ENCODE measurements at places on chromosomes 5 and 9.

DNA sequence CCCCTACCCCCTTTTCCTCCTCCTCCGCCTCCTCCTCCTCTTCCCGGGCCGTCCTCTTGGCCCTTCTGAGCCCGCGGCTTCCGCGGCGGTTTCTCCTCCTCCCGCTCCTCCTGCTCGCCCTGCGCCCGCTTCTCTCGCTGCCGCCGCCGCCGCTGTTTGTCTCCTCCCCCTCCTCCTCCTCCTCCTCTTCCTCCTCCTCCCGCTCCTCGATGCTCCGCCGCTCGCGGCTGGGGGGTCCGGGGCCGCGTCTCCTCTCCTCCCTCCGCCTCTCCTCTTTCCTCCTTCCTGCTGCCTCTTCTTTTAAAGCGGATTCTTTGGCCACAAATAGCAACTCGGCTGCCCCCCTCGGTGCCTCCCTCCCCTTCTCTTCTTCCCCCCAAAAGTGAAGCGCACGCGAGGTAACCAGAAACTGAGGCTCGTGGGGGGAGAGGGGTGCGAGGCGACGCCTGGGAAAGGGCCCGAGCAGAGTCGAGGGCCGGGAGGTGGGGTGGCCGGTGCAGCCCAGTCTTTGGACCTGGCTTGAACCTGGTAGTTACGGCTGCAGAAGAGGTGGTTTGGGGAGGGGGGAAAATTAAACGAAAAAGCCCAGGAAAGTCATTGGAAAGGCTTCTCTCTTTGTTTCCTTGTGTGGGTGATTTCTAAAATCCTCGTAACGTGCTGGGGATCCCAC is 1058.5 kb upstream of the DMAC1 start:
- no peak for DNase-seq

GRCh38 chr9:122536134-122536533 is 9.0 kb upstream of the OR1N1 start:
- DNase-seq: no peak

DNA sequence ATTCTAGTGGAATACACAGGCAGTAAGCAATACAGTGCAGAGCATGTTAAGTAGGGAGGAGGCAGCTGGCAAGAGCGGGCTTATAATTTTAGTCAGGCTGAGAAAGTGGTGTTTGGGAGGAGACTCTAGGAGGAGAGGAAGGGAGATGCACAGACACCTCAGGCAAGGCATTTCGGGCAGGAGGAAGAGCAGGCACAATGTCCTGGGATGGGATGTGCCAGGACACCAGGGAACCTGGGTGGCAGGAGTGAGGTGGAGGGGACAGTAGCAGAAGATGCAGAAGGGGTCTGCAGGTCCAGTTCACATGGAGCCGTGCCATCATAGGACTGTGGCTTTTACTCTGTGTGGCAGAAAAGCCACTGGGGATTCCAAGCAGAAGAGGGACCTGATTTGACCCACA is 143.7 kb upstream of the FSTL4 start:
- DNase-seq: no peak

DNA sequence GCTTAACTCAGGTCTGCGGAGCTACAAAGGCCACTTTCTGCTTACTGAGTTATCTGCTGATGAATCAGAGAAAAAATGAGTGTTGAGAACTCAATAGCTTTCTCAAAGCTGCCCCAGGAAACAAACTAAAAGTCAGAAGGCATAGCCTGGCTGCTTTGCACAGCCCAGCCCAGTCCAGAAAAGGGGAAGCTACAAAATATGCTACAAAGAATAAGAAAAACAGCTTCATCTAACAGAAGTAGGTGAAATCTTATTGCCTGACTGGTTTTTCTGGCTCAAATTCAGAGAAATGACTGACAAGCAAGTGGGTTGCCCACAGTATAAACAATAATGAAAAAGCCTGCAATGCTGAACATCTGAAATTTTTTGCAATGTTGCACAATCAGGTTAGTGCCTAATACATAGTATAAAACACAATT is 156.2 kb downstream of the PPP2R2B start:
- DNase-seq: no peak

GRCh38 chr5:88540471-88541115 is 271.9 kb upstream of the TMEM161B start:
- no peak for DNase-seq

GRCh38 chr9:116391306-116391900 is 237.8 kb downstream of the PAPPA start:
- no peak for DNase-seq

- no peak for DNase-seq
Measured at GRCh38 chr5:151724360-151724759, 34.1 kb downstream of the ATOX1 start.

GRCh38 chr5:7320701-7321301 is 75.1 kb upstream of the ADCY2 start:
- DNase-seq: no peak

GRCh38 chr9:95864852-95865580 is 10.5 kb upstream of the ERCC6L2 start:
- no peak for DNase-seq

GRCh38 chr5:177539411-177539810 is 15.0 kb downstream of the FAM193B start:
- no peak for DNase-seq

DNA sequence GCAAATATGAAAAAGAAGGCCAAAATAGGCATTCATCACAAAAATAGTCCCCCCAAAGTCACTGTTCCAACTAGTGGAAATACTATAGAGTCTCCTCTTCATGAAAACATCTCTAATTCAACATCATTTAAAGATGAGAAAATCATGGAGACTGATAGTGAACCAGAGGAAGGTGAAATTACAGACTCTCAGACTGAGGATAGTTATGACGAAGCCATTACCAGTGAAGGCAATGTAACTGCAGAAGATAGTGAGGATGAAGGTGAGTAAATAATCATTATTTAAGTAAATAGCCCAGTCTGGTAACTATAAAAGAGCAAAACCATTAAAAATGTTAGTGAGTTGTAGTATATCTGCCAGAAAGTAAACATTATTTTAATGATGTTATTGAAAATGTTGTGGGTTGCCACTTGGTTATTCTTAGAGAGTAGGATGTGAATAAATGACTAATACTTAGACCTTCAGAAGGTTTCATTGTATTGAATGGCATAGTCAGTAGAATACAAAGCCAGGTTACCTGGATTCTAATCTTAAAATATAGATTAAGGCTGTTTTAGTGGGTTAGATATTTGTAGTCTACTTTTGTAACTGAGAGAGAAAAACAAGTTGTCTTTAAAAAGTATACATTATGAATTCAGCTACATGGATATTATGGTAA is 16.3 kb downstream of the AGGF1 start:
- no peak for DNase-seq

DNA sequence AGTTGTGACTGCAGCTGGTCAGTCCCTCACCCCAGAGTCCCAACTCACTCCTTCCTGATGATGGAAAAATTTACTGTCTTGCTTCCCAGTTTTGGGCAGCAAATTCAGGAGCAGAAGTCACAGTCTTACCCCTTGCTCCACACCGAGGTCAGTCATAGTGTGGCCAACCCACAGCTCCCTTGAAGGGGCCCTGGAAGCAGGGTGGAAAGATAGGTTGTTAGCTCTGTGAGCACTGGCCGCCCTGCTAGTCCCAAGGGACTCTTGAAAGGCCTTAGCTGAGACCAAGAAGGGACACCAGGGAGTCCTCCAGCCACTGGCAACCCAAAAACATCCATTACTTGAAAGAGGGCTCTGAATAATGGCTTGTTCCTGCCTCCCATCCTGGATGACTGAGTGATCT is 40.0 kb downstream of the GSN start:
- no peak for DNase-seq

GRCh38 chr5:104955479-104955878 is 1392.9 kb upstream of the NUDT12 start:
- DNase-seq: no peak

- no peak for DNase-seq
Measured at GRCh38 chr9:95206143-95206542, 111.4 kb downstream of the FANCC start.

DNA sequence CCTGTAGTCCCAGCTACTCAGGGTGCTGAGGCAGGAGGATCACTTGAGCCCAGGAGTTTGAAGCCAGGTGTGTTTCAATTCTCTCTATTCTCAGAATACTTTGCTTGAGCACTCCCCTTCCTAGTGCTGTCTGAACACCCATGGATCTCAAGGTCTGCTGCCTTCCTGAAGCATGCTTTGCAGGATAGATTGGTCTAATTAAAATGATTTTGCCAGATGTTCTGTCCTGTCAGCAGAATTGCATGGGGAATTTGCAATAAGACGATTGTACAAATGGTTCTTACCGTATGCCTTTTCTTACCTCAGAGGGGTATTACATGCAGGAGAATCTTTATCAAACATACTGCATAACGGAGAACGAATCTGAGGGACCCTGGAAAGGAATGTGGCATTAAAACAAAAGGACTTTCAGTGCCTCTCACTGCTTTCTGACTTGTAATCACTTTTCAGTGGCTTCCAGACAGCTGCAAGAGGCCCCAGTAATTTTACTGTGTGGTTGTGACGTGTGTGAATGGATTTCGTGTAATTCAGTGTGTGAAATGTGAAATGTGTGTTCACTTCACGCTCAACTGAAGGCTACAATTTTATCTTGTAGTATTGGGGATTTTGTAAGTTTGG is 587.2 kb upstream of the SEMA6A start:
- DNase-seq: no peak

GRCh38 chr5:36367524-36367923 is 65.8 kb upstream of the RANBP3L start:
- DNase-seq: no peak

- peak; percentile 5 for DNase-seq
Measured at GRCh38 chr9:97703437-97704344, 6.6 kb upstream of the XPA start.

- DNase-seq: no peak
Measured at GRCh38 chr9:121484651-121485446, 14.8 kb downstream of the GGTA1 start.

GRCh38 chr5:132459983-132460838 is 30.4 kb downstream of the IRF1 start:
- DNase-seq: peak; percentile 80

DNA sequence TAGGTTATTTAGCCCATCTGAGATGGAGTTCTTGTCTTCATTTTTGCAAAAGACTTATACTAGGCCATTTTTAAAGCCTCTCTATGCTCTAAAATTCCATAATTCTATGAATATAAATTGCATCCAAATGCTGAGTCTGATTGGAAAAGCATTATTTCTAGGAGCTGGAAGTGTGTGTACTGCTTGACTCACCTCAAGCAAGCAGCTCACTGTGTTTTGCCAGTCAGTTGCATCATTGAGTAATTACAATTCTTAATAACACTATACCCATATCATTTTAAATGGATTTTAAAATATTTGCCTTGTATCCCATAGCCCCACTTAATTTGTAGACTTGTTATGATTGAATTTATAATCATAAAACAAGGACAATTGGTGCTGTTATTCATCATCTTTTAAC is 161.0 kb downstream of the PAM start:
- no peak for DNase-seq

GRCh38 chr5:6615034-6615815 is 17.6 kb downstream of the NSUN2 start:
- DNase-seq: no peak

DNA sequence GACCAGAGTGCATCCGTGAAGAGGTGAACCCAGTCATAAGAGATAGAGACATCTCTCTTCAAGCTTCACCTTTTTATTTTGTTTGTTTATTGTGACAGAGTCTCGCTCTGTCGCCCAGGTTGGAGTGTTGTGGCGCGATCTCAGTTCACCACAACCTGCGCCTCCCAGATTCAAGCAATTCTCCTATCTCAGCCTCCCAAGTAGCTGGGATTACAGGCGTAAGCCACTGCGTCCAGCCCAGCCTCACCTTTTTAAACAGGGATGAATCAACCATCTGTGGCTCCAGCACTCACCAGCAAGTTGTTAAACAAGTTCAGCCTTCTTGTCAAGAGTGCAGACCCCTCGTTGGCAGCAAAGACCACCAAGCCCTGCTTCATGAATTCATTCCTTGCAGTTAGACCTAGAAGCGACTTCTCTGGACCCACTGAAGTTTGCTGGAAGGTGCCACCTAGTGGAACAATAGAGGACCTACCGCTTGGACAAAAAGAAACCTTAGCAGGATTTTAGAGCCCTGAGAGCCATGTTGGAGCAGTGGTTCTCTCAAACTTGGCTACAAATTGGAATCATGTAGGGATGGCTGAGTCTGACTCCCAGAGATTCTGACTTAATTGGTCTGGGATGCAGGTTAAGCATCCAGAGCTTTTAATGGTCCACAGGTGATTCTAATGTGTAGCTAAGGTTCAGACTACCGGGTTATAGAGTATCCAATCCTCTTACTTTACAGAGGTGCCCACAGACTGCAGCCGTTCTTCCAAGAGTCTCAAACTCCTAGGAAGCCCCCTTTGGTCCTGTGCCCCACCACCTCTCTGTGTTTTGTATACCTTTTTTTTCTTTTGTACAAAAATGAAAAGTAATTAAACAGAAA is 10.5 kb upstream of the GALNT10 start:
- DNase-seq: peak; percentile 59

- DNase-seq: no peak
Measured at GRCh38 chr9:119934497-119934896, 565.3 kb upstream of the BRINP1 start.

GRCh38 chr5:80747922-80748321 is 93.1 kb upstream of the DHFR start:
- DNase-seq: no peak

DNA sequence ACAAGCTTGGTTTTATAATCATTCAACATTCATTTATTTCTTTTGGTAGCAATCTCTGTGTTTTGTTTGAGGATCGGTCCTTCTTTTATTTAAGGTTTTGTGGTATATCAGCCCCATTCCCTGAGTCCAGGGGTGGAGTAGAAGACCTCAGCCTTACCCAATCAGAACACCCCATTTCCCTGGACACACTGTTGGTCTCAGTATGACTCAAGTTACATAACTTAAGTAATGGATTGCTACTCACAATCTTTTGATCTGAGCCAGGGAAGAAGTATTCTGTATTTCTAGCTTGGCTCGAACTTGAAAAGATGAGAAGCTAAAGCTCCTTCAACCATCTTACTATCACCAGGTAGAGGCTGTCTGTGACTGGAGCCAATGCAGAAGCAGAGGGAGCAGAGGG is 175.2 kb upstream of the HAPLN1 start:
- no peak for DNase-seq

DNA sequence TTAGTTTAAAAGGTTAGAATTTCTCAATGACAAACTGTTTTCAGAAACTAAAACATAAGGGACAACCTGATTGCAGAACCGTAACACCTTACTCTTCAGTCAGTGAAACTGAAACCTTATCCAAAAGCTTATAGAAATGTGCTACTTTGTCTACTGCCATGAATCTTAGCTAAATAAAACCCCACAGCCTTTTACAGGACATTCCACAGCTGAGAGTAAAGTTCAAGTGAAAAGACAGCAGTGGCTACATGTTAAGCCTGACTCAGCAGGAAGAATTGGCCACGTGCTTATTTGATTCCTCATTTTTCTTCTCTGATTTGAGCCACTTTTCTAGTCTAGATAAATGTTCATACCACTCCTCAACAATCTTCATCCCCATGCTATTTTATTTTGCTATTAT is 278.7 kb upstream of the ISL1 start:
- DNase-seq: no peak

DNA sequence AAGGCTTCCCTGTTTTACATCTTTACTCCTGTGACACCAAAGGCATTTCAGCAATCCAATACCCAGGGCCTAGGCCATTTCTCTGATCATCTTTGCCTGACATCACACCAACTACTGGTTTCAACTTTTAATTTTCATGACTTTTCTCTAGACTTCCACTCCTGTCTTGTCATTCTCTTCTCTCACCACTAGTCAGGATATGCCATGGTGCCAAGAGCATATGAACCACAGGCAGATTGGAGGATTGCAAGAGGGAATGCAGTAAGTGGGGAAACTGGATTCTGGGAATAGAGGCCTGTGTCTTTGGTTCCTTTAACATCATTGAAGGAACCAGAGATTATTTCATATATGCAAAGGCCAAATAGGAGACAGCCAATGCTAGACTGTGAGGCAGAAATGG is 69.3 kb downstream of the ANKRD31 start:
- DNase-seq: no peak

Measured in NCI-H2029 (cell line).